ENCODE measurements at places on chromosomes 12 and 14.

GRCh38 chr12:66144791-66145754 lies 14.5 kb upstream of the LLPH start:
- DNase-seq = no peak

GRCh38 chr14:51242545-51243490 lies 2.8 kb downstream of the TMX1 start:
- DNase-seq = no peak

DNA sequence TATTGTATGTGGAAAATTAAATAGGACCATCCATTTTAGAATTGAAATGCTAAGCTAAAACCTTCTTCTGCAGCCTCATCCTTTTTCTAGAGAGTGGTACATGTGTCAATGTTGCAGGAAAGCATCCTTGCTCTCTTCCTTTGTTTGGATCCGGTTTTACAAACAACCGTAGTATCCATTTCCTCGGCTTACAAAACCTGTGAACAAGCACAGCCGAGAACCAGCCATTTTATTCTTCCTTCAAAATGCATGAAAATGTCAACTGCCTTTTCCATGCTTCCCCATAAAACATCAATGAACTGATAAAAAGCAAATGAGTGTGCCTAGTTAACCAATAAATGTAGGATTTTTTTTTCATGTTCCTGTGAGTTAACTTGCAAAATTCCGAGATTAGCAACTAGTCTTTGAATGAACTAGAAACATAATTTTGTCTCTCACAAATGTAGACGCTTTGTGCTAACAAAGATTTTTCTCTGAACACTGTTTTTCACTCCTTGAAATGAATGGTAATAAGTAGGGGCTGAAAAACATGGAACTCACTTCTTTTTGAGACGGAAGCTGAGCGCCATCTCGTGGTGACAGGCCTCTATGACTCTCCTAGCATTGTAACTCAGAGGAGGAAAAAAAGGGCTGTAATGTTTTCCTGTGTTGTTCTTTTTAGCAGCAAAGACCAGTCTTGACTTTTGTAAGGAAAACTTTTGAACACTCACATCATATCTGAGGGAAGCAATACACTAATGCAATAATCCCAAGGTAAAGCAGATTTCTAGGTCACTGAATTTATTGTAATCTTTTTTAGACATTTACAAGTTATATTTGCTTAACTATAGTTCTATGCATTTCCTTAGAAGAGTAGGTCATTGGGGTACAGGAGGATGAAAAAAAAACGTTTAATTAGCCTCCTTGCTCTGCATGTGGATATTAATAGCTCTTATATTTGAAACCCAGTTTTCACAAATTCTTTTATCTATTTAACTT lies 157.4 kb upstream of the FOXG1 start:
- no peak for DNase-seq

DNA sequence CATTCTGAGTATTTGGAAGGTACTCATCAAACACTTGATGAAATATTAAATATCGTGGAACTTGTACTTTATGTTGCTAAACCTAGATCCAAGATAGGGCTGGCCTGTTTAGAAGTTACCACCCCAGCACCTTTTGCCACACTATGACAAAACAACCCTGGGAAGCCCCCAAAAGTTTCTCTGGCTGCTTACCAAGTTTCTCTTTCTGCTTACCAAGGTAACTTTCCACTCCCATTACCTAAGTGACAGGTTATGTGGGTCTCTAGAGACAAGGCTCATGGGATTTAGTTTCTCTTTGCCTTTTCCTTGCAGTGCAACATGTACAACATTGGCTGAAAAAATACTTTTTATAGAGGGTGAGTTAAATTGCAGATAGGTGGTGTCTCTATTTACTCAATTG lies 28.9 kb upstream of the PPM1A start:
- no peak for DNase-seq

- no peak for DNase-seq
Observed at GRCh38 chr14:94544726-94545125, 16.5 kb upstream of the SERPINA4 start.

- no peak for DNase-seq
Observed at GRCh38 chr12:16636435-16637055, 30.6 kb upstream of the LMO3 start.

DNA sequence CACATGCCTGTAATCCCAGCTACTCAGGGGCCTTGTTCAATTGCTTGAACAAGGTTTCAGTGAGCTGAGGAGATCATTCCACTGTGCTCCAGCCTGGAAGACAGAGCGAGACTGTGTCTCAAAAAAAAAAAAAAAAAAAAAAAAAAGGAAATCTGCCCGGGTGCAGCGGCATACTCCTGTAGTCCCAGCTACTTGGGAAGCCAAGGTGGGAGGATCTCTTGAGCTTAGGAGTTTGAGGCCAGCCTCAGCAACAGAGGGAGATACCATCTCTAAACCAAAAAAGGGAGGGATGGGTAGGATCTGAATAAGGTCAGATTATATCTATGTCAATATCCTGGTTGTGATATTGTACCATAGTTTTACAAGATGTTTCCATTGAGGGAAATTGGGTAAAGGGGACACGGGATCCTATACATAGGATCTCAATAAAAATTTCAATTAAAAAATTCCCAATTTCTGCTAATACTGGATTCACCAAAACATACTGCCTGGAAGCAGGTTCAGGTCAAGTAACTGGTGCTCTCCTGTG lies 76.4 kb downstream of the BORCS5 start:
- DNase-seq = no peak

DNA sequence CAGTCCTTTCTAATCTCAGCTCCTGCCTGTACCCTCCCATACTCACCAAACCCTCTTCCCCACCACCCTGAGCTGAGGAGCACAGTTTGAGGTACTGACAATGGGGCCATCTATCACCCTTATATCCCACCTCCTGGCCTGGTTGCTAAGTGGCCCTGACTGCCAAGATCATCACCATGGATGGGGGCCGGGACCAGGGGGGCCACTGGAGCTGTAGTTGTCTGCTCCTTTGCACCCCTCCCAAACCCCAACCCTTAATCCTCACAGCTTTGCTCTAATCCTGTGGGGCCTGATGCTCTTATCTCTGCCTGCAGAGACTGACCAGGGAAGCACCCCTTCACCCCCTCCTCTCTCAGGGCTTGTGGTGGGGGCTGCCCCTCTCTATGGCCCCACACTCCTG lies 395 bp upstream of the GNB3 start:
- no peak for DNase-seq

- peak; percentile 62 for DNase-seq
Observed at GRCh38 chr12:57741844-57742738, 2.7 kb upstream of the TSPAN31 start.

DNA sequence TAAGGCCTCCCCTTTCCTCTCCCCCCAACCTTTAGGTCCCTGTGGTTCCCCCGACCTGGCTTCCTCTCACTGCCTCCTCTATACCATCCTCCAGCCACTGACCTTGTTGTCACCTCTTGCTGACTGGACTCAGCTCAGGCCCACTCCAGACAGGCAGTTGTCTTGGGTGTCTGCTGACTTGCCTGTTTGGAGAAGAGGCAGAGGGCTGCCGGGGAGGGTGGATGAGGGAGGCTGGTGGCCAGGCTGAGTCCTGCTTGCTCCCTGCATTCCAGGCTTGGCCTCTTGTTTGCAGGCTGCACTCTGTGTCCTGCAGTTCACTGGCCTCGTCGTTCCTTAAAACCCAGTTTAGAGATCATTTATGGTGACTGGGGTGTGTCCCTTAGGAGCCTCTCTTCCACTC lies 31.0 kb upstream of the RD3L start:
- DNase-seq = no peak

GRCh38 chr12:93128332-93128707 lies 199.2 kb upstream of the EEA1 start:
- no peak for DNase-seq

- DNase-seq = no peak
Observed at GRCh38 chr12:116598311-116599284, 39.4 kb downstream of the MAP1LC3B2 start.

DNA sequence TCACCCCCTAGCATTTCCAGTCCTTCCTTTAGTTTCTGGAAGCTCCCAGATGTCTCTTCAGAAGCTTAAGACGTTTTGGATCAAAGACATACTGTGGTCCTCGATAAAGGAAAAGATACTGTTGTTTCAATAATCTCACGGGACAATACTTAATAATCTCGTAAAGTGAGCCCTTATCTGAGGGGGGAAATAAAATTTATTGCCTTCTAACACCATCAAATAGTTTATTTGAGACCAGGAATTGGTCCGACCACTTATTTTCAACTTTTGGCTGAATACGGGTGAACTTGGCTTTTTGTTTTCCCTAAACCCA lies 640 bp upstream of the G2E3 start:
- DNase-seq = no peak

GRCh38 chr12:94674051-94674451 lies 23.7 kb upstream of the TMCC3 start:
- no peak for DNase-seq

DNA sequence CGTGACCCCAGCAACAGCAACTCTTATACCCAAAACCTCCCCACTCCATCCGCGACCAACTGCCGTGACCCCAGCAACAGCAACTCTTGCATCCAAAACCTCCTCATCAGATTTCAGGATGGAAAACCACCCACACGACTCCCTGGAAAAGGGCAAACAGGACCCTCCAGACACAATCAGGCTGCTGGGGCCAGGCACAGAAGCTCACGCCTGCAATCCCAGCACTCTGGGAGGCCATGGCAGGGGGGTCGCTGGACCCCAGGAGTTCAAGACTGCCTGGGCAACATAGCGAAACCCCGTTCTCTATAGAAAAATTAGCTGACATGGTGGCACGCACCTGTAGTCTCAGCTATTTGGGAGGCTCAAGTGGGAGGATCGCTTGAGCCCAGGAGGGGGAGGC lies 19.7 kb downstream of the PGAM5 start:
- no peak for DNase-seq

- DNase-seq = no peak
Observed at GRCh38 chr14:55416866-55417265, 5.2 kb upstream of the ATG14 start.

- DNase-seq = no peak
Observed at GRCh38 chr12:49744363-49744885, 3.1 kb downstream of the TMBIM6 start.

GRCh38 chr14:24377657-24378056 lies 9.7 kb downstream of the NFATC4 start:
- DNase-seq = no peak

GRCh38 chr12:75526655-75527511 lies 15.5 kb upstream of the KRR1 start:
- DNase-seq = no peak

DNA sequence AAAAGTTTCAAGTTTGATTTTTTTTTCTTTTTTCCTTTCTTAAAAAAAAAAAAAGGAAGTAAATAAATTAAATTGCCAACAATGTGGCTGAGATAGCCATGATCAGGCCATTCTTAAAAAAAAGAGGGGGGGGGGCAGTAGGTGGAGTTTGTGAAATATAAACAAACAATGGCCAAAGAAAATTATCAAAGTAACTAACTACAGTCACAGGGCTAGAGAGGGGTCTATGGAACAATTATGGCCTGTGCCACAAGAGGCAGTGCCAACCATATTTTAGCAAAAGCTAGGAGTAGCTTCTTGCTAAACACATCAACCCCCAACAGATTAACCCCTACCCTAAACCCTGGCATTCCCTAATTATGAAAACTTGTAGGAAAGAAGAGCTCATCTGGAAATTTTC lies 16.2 kb upstream of the SMARCC2 start:
- DNase-seq = no peak

DNA sequence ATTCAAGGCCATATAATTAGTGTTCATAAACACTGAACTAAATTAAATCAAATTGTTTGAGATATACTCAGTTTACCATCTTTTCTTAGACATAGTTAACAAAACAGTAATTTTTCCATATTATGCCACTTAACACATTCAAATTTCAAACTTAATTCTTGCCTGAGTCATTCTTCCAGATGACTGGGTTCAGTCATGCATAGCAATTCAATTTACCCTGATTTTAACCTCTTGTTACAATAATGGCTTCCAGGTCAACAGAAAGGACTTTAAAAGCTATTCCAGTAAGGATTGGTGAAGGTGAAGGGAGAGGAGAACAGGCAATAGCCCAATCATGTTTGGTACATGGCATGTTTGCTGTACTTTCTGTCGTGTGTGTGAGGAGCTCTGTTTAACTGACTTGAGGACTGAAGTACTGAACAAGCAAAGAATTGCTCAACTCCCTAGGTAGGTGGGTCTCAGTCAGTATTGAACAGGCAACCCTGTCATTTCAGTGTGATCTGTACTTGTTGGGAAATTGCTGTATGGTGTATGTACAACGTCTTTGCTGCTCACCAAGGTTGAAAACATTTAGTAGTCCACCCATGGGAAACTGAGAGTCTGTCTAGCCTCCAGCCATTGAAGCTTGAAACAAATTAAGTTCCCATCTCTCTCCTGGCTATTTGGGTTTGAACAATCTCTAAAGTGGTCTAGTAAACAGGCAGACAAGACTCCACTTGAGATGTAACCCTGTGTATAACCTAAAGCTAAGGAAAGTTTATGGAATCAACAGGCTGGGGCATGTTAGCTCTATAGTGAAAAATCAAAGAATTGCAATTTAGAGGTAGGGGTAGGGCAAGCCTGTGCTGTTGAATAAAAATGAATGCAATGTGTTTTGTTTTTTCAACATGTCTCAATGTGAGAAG lies 327.2 kb downstream of the BTG1 start:
- no peak for DNase-seq

DNA sequence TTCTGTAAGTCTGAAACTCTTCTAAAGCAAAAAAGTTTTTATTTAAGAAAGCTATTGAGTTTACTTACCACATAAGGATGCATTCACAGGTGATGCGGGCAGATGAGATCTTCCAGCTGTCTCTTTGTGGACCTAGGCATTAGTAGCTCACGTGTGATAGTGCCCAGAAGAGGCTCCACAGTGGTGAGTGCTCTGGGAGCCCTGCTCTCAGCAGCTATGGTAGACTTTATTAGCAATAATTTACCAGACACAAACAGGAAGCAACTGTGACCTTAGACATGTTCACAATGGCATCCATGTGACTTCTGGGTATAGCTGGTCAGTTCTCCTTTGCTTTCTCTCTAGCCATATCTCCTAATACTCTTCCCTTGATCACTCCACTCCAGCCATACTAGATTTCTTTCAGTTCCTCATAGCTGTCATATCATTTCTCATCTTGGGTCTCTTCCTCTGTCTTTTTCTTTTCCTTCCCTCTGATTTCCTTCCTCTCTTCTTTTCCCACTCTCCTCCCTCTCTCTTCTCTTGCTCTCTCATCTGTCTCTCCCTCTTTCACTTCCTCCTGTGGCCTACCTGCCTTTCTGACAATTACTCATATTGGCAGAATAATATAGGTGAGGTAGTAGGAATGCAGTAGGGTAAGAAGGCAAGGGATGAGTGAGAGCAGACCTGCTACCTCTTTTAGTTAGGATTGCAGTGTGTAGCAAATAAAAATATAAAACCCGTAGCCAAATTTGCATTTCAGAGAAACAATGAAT lies 75.2 kb upstream of the SCAF11 start:
- no peak for DNase-seq
